ENCODE measurements at places on chromosomes 2 and 18. TPM values are rescaled to one million over a fixed set of nuclear protein-coding genes. Genes with fewer than 3 reads are reported as not detected.
A peak's percentile ranks its signal among the peaks of the same experiment; 100 is the strongest.

GRCh38 chr2:216920143-216920876 lies 60.4 kb upstream of the TNP1 start:
- DNase-seq, result no peak

- no peak for DNase-seq
Measured at GRCh38 chr2:64586883-64587481, 62.9 kb downstream of the AFTPH start.

GRCh38 chr18:76380127-76380729 lies 114.8 kb downstream of the ZNF516 start:
- DNase-seq, result no peak

GRCh38 chr2:203804070-203804469 lies 63.5 kb upstream of the CTLA4 start:
- no peak for DNase-seq

- no peak for DNase-seq
Measured at GRCh38 chr18:28407681-28408080, 230.8 kb upstream of the CDH2 start.

DNA sequence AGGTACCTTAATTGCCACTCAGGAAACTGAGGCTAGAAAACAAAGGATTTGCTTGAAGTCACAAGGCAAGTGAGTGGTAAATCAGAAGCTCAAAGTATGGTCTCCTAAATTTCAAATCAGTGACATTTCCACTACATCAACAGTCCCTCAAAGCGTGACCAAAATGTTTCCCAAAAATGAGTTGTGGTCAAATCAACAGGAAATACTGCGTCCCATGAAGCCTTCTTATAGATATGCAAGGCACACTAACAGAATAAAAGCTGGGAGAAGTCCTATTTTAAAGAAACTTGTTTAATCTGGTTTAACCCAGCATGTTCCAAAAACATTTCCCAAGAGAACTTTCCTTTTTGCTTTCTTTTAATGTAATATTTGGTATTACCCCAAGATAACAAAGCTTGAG lies 249.4 kb downstream of the EXOC6B start:
- DNase-seq, result no peak

- no peak for DNase-seq
Measured at GRCh38 chr2:231521443-231521842, 8.8 kb downstream of the NMUR1 start.

GRCh38 chr2:207970826-207971180 lies 54.5 kb downstream of the PLEKHM3 start:
- DNase-seq, result no peak

- no peak for DNase-seq
Measured at GRCh38 chr2:137380610-137381009, 583.7 kb upstream of the HNMT start.

DNA sequence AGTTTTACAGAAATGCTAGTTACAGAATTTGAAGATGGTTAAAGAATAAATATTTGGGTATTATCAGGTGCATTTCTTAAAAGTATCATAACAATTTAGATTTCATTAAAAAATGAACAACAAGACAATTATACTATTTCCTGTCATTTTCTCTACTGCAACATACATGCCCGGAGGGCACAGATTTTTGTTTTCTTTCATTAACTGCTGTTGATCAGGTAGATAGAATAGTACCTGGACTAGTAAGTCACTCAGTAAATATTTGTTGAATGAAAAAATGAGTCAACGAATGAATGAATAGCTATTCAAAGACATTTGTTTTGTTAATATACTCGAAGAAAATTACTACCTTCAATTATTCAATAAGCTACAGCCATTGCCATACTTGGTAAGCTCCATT lies 531.2 kb upstream of the VRK2 start:
- DNase-seq, result no peak

- no peak for DNase-seq
Measured at GRCh38 chr2:239366740-239367139, 34.1 kb downstream of the HDAC4 start.

- peak; percentile 49 for DNase-seq
Measured at GRCh38 chr18:48833701-48834412, 116.9 kb downstream of the SMAD7 start.

DNA sequence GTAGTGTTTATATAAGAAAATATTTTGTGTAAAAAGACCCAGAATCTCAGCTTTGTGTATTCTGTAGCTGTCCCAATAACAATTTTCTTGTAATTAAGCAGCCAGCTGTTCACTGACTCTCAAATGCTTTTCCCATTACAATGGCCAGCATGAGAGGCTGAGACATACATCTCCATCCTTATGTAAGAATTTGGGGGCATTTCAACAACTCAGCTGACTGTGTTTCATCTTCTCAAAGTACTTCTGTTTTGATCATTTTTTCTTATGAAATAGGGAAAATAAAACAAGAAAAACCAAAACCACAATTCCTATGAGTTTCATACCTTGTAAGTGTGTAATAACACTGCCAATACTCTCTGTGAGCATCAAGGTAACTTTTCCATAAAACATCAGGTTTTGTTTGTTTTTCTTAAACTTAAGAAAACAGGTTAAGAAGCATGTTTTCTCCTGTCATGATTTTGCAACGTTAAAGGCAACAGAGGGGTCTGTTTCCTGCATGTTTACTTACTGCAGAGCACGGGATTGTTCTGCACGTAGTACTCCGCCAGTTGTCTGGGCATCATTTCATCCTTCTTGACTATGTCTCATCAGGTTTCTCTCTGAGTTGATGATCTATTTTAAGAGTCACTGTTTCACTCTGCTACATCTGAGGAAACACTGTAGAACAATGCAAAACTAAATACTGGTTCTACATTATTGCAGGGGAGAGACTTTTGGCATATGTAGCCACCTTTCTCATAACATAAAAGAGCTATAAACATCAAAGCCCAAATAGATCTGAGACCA lies 62.9 kb upstream of the CYRIA start:
- no peak for DNase-seq

DNA sequence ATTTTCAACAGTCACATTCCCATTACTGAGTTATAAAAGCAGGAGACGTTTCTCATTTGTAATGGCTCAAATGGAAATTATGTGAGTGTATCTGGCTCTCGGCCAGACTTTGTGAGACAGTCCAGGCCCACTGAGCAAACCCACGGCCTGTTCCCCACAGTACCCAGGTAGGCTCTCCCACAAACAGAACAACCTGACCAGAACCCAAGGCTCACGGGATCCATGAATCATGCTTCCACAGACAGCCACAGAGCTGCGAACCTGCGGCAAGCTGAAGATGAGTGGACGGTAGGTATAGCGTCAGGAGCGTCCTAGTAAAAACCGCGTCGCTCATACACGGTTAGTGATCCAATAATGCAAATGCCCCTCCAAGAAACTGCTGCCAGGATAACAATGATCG lies 34.2 kb downstream of the NDUFA10 start:
- no peak for DNase-seq

GRCh38 chr2:232304236-232304635 lies 74.3 kb upstream of the ALPP start:
- DNase-seq, result no peak

DNA sequence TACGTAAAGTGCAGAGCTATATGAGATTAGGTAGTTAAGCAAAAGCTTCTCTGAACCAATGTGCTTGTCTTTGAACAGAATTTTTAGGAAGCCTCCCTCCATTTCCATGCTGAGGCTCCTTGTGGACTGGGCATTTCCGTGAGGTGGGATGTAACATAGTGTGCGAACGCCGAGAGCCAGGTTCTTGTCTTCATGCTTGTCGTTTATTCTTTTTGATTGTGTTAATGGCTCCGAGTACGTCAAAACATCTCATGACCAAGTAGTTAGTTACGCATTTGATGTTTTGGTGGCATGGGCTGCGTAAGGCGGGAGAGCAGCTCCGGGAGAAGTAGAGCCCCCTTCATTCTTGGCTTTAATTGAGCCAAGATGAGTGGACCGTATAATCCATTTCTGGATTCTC lies 32.9 kb downstream of the DGKD start:
- no peak for DNase-seq

- peak; percentile 12 for DNase-seq
Measured at GRCh38 chr2:161905389-161906046, 168.5 kb downstream of the DPP4 start.

DNA sequence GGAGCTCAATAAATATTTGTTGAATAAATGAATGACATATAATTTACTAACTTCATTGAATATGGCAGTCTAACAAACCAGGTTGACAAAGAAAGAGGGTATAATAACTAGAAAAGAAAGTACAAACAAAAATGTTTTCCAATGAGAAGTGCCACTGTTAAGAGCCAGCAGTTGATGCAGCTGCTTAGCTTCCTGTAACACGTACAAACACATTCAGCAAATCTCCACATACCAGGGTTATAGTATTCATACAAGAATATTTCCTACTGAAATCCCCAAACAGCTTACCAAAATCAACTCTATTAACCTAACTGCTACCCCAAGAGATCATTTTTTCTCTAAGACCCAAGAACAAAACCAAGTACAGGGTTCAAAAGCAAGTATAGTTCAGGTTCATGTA lies 77.7 kb downstream of the THADA start:
- DNase-seq, result no peak

DNA sequence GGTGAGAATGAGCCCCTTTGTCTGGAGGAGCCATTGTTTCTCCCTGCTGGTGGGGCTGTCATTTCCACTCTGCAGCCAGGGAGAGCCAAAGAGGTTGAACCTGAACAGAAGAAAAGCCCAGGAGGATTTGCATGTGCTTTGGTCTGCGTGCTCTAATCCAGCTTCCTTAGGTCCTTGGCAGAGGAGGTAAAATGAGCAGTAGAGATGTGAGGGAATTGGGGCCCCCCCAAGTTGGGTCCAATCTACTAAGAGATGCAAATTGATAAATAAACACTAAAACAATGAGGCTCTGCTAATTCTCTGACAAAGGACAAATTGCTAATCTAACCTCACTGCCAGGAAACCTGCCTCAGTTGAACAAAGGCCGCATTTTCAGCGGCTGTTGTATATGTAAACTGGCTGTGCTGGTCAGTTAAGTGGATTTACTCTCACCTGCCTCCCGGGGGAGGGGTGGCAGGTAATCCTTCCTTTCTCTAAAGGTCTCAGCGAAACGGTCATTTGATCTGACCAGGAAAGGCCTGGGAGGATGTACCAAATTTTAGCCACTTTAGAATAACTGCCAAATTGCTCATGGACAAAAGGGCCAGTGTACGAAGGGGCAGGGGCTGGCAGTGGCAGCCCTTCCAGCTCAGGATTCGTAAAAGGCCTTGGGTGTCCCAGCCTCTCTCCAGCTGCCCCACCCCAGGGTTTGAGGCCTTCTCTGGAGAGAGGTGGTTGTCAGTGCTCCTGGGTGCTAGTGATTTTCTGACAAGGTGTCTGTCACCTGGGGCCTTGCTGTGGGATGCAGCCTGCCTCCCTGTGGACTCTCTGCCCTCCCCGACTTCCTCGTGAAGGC lies 193.6 kb downstream of the MIB1 start:
- DNase-seq, result no peak

DNA sequence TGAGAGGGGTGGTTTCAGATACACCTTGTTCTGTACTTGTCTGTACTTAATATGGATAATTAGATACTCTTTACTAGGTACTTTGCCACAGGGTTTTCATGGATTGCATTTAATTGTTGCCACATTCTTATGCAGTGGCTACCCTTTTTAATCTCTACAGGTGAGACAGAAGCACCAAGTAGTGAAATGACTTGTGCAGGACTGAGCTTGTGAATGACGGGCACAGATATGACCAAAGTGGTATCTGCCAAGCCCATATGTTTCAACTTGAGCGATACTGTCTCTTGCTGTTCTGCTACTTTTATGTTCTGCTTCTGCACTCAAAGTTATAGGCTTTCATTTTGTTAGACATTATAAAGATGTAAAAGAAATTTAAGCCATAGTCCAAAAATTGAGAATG lies 288.2 kb downstream of the ARHGAP15 start:
- DNase-seq, result no peak

DNA sequence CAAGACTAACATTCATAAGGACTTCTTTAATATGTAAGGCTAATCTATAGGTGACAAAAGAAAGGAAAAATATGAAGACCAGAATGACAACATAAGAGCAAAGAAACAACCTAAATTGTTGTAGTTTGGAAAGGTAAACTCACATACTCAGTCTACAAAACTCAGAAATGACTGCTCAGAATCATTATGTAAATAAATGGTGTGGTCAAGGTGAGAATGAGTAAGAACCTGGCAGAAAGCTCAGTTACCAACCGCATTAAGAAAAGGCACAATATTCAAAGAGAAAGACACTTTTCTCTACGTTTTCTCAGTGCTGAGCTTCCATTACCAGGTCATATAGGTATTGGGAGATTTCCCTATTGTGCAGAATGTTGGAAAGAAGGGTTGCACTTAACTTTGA lies 15.8 kb downstream of the ATF2 start:
- no peak for DNase-seq

- no peak for DNase-seq
Measured at GRCh38 chr2:13115643-13116042, 398.9 kb downstream of the TRIB2 start.

GRCh38 chr2:200308546-200309295 lies 2.2 kb downstream of the SPATS2L start:
- no peak for DNase-seq

DNA sequence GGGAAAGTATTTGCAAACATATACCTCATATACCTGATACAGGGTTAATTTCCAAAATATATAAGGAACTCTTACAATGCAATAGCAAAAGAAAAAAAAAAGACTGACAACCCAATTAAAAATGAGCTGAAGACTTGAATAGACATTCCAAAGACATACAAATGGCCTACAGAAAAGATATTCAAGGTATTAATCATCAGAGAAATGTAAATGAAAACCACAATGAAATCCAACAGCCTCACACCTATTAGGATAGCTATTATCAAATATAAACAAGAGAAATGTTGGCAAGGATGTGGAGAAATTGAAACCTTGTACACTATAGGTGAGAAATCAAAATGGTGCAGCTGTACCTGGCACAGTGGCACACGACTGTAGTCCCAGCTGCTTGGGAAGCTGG lies 25.7 kb downstream of the NR4A2 start:
- no peak for DNase-seq

- DNase-seq, result no peak
Measured at GRCh38 chr2:86026744-86027065, 79.0 kb downstream of the POLR1A start.

Gene OTOS
- not detected for total RNA-seq

Gene SIX3
- 0.11 TPM for total RNA-seq

Gene MOGAT1
- total RNA-seq, result not detected

Gene ZNF396
- not detected for total RNA-seq

Gene DRC1
- not detected for total RNA-seq

Gene ABCG8
- not detected for total RNA-seq

Gene FAM124B
- not detected for total RNA-seq

Gene CCNT2
- 67.0 TPM for total RNA-seq

Gene TMEM17
- not detected for total RNA-seq

Gene SLC38A11
- total RNA-seq, result not detected

Gene CCDC141
- total RNA-seq, result 28.2 TPM

Gene LAMA3
- total RNA-seq, result not detected

Gene MSTN
- not detected for total RNA-seq

Gene ZSWIM2
- total RNA-seq, result not detected

Gene KCNG2
- not detected for total RNA-seq

Gene PID1
- not detected for total RNA-seq

Gene DCDC2C
- total RNA-seq, result not detected

Gene RGPD3
- total RNA-seq, result 0.43 TPM
